ENCODE measurements at places on chromosomes 5 and 9.
A peak's percentile ranks its signal among the peaks of the same experiment; 100 is the strongest.

GRCh38 chr5:159886296-159886695, 30.0 kb upstream of the ADRA1B start:
- DNase-seq = no peak

DNA sequence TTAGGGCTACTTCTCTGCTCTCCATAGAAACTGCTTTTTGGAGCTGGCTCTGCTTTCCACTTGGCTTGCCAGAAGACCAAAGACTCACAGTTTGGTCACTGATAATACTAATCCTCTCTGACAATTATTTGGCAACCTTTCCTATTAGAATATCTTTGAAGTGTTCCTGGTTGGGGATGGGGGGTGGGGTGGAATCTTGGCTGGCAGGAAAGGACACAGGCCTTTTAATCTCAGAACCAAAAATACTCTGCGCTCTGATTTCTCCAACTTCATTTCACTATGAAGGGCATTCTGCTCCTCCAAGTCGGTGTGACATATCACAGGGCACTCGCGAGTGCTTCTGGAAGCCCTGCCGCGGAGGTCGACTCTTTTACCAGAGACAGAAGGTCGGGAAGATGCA, 1329.0 kb upstream of the WWC1 start:
- no peak for DNase-seq

- no peak for DNase-seq
Measured at GRCh38 chr5:3139499-3139931, 388.0 kb upstream of the IRX2 start.

DNA sequence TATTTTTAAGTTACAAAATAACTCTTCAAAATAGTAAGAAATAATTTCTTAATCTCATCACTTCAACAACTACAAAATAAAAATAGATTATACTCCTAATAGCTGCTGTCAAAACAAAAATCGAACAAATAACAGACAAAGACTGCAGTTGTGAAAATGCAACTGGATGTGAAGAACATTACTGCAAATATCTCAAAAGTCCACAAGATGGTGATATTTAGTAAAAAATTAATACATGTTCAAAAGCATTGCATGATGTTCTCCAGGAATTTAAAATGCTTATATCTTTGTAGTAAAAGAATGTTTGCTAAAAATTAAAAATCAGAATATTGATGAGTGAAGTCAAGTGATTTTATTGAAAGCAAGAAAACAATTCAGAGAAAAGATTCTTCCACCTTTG, 66.2 kb downstream of the MPDZ start:
- no peak for DNase-seq

DNA sequence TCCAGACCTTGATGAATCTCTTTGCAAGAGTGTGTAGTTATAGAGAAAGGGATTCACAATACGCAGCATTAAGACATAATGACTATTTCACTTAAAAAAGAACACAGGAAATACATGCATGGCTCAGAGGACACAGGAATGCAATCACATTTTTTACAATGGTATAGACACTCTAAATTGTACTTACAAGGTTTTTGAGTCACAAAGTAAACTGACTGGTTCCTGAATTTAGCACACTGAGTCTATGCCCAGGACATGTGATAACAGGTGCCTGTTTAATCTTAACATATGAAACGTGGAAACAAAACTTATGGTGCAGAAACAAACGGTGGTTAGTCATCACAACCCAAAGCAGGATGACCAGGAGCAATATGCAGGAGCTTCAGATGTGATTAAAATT, 6.7 kb downstream of the EPB41L4A start:
- no peak for DNase-seq

GRCh38 chr5:135376961-135377624, 21.9 kb downstream of the MACROH2A1 start:
- no peak for DNase-seq

- DNase-seq = no peak
Measured at GRCh38 chr5:139668924-139669661, 20.9 kb downstream of the CXXC5 start.

GRCh38 chr5:107776922-107777740, 106.4 kb upstream of the EFNA5 start:
- DNase-seq = no peak

DNA sequence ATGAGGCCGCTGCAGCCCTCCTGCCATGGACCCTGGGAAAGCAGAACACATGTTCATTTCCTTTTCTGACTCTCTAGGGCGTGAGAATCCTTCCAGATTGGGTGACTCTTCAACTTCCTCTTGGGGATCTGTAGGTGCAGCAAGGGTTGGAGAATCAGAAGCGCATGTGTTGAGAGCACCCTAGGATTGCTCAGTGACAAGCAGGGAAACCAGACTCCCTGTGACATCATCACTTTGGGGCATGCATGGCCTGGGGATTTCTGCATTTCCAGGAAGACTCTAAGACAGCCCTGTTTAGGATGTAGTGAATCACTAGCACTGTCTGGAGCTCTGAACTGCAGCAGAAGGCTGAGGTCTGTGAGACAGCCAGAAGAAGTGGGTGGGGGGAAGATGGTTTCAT, 15.1 kb upstream of the LCP2 start:
- DNase-seq = peak; percentile 42

DNA sequence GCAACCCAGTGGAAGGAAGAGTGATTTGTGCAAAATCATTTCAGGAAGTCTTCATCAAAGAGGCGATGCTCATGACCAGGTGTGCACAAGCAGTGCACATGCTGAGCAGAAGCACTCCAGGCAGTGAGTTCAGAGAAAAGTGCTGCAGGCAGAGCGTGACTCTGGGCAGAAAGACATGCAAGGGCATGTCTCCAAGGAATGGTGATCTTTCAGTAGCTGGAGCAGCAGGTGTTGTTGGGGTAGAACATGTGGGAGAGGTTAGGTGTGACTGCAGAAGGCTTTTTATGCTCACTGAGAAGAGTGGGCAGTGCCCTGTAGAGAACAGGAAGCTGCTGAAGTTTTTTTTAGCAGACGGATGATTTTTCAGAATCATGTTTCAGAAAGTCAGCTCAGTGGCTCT, 545.4 kb upstream of the TLE4 start:
- no peak for DNase-seq

DNA sequence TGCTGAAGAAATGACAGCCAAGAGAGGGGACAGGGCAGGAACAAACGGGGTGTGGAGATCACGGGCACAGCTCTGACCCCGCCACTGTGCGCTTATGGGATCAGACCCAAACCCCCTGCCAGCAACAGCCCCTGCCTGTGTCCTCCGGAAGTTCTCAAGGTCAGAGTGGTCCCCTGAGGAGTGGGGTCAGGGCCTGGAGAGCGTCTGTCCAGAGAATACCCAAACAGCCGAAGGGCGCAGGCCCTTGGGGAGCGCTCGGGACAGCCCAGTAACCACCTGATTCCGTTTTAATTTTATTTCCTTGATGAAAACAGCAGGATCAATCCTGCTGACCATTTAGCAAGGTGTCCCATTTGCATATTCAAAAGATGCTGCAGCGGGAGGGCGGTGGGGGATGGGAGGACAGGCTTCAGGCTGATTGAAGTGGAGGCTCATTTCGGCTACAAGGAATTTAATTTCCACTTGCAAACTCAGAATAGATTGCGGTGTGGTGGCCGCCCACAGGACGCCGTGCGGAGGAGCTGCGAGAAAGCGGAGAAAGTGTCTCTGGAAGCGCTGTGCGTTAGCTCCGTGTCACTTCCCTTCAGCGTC, 32.6 kb upstream of the TMEM250 start:
- no peak for DNase-seq

GRCh38 chr9:131677444-131678180, 62.3 kb downstream of the RAPGEF1 start:
- no peak for DNase-seq

- no peak for DNase-seq
Measured at GRCh38 chr9:16335788-16336580, 534.5 kb downstream of the BNC2 start.

GRCh38 chr9:76652894-76653293, 111.3 kb upstream of the PCA3 start:
- peak; percentile 60 for DNase-seq

GRCh38 chr9:69771775-69772418, 12.1 kb upstream of the PTAR1 start:
- DNase-seq = no peak

GRCh38 chr5:81326554-81326953, 25.2 kb downstream of the ZCCHC9 start:
- DNase-seq = no peak

GRCh38 chr9:6822696-6823095, 64.9 kb downstream of the KDM4C start:
- DNase-seq = no peak

DNA sequence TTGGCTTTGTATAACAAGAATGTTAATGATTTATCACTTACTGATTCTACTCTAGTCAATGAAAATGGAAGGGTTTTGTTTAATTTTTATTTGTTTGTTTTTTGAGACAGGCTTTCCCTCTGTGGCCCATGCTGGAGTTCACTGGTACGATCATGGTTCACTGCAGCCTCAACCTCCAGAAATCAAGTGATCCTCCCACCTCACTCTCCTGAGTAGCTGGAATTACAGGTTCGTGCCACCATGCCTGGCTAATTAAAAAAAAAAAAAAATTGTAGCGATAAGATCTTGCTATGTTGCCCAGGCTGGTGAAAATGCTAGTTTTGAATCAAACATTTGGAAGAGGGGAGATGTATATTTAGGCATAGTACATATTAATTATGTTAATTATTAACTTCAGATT, 209.4 kb downstream of the NFIB start:
- no peak for DNase-seq

Measured in GF-D8 (cell line).